ENCODE measurements at places on chromosomes 3 and 15.

DNA sequence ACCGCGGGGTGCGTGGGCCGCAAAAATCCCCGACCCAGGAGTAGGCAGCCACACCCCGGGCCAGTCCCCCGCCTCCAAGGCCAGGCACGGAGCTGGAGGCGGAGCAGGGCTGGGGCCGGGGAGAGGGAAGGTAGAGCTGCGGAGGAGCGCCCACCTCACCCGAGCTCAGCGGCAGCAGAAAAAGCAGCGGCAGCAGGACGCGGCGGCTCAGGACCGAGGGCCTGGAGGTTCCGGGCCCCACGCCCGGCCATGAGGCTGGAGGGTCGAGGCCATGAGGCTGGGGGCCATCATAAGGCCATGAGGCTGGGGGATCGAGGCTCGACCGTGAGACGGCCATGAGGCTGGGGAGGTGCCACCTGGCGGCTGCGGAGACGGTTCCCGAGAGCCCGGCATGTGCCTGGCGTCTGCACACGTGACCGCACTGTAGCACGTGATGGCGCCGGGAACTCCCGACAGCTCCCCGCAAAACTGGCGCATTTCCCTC is 32.9 kb upstream of the PRSS50 start:
- DNase-seq, result no peak

DNA sequence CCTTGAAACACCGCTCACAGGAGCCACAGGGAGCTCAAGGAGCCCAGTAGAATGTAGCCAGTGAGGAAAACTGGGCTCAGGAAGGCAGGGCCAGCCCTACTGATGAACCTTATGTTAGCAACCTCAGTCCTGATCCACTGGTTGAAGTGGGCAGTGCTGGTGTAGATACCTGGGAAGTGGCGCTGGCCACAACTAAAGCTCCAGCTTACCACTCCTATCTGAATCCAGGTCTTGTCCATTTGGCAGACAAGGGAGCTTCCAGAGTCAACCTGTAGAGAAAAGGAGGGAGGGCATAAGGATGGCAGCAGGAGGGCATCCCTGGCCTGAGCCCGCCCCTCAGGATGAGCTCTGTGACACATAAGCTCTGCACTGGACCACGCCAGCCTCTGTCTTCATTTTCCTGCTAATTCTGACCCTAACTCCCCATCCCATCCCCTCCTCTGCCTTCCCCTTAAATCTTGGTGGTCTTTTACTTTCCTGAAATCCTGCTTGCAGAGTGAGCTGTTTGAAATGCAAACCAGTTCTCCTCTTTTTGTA is 2.1 kb upstream of the PRSS50 start:
- no peak for DNase-seq

DNA sequence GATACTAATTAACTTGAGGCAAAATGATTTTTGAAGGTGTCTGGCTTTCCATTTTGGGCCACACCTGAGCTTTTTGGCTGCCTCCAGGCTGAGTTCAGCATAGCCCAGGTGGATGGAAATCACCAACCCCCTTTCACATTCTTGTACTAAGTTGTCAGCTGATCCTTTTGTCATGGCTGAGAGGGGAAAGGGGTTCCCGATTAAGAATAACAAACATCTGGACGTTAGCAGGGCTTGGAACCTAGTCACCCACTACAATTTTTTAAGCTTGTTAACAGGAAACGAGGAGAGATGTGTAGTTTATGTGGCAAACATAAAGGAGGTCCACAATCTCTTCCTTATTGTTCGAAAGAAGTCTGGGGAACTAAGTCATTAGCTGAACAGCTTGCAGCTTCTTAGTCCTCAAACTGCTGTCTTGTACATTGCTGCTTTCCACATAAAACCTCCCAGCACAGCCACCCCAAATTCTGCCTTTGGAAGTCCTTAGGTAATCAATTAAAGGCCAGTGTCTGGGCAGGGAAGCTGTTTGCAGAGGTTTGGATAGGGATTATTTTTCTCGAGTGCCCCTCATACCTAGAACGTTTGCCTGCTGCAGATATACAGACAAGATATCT is 5.0 kb downstream of the NR2F2 start:
- DNase-seq, result peak; percentile 58

GRCh38 chr3:140655678-140656077 is 22.2 kb upstream of the TRIM42 start:
- DNase-seq, result no peak

GRCh38 chr15:62119227-62119864 is 45.7 kb downstream of the C2CD4B start:
- peak; percentile 28 for DNase-seq

DNA sequence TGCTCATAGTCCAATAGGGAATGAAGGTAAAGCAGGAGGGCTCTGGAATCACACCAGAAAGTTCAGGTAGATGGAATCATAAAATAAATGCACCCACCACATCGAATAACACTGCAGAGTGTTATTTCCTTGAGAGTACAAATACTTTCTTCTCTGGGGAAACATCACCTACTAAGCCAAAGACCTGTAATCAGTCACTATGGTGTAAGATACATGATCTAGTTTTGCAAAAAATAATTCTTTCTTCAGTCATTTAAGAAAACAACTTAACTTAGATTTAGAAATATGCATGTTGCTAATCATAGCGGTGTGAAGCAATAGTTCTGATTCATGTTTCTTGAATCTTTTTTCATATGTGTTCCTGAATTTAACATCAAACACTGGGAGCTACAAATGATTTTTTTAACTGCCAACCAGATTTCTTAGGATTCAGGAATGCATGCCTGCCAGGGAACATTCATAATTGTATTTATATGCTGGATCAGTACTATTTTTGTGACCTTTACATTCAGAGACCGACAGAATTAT is 40.2 kb upstream of the MEIS2 start:
- DNase-seq, result no peak

- no peak for DNase-seq
These were observed 72.7 kb upstream of the AKAP13 start for GRCh38 chr15:85307687-85308045.

GRCh38 chr3:79824166-79824565 is 56.4 kb upstream of the ROBO1 start:
- DNase-seq, result no peak

- no peak for DNase-seq
These were observed 144.2 kb downstream of the ANO10 start for GRCh38 chr3:43477600-43477999.

DNA sequence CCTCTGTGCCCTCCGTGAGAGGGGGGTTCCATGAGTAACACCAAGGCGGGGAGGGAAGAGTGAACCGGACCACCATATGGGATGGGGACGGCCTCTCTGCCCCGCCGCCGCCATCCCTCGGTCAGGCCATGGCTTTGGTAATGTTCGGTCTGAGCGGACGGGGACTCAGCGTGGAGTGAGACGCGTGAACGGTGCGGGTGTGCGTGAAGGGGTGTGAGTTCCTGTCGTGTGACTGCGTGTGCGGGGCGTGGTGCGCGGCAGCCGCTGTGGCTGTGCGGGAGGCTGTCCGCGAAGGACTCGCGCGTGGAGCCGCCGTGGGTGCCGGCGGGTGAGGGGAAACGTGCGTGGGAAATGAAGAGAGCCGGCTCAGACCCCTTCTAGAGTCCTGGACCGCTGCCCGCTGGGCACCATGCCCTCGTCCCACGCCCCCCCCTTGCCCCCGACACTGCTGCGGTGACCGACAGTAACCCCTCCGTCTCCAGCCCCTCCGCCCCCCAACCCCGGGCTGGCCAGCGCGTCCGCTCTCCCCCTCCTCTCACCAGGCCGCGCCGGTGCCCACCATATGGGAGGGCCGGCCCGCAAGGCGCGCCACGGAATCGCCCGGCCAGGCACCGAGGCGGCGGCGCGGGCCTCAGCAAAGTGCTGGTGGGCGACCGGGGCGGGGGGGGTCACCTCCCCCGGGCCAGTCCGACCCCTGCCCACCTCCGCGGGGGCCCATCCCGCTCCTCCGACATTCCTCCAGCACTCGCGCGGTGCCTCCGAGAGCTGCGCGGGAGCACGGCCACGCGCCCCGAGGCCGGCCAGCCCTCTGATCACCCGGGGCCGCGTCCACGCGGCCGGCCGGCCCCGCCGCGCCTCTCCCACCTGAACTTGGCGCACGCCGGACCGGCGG is 589 bp downstream of the KLF15 start:
- DNase-seq, result peak; percentile 37

- no peak for DNase-seq
These were observed 141.7 kb downstream of the TIGIT start for GRCh38 chr3:114435386-114436115.

- no peak for DNase-seq
These were observed 1226.4 kb downstream of the NSUN3 start for GRCh38 chr3:95289295-95289694.

- no peak for DNase-seq
These were observed 140.4 kb downstream of the TBL1XR1 start for GRCh38 chr3:177056927-177057326.

DNA sequence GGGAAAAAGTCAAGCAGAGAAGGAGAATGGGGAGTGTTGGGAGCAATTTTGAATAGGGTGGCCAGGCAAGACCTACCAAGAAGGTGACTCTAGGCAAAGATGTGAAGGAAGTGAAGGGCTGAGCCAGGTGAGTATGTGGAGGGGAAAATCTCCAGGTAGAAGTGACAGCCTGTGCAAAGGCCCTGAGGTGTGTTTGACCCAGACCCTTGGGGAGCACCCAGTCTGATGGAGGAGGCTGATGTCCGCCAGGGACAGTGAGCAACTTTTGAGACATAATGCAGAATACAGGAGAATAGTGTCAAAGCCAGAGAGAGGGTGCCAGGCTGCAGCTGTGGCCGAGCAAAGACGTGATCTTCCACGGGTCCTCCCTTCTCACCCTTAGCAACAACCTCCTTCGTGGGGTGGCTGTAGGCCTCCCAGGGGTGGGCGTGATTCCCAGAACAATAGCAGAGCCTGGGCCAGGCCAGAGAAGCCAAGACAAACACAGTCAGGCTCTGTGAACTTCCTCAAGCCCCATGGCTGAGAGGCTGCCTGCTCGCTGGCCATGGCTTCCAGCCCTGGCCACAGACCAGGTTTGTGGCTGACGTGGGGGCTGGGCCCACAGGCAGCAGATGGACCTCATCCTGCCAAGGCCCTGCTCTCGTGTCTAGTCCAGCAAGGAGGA is 58.1 kb downstream of the SLC6A6 start:
- no peak for DNase-seq

DNA sequence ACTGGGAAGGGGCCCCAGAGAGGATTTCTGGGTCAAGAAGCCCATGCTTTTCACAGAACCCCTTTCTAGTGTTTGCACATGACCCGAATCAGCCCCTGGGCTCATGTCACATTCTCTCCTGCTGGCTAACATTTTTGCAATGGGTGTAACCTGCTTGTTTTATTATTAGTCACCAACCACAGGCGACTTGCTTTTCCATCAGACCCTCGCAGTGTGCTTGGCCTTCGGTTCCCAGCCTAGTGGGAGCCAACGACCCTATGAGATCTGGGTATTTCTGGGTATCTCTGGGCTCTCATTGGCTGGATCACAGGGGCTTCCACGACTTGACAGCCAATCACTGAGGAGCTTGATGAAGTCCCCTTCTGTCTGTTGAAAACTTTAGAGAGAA is 11.0 kb upstream of the FBLN2 start:
- DNase-seq, result peak; percentile 8

GRCh38 chr3:186990878-186991308 is 60.6 kb downstream of the ST6GAL1 start:
- peak; percentile 9 for DNase-seq

GRCh38 chr3:72848703-72849081 is 447 bp upstream of the SHQ1 start:
- DNase-seq, result no peak

- DNase-seq, result no peak
These were observed 42.7 kb upstream of the BDH1 start for GRCh38 chr3:197598404-197598980.

GRCh38 chr3:194989241-194989640 is 281.7 kb downstream of the XXYLT1 start:
- DNase-seq, result no peak

DNA sequence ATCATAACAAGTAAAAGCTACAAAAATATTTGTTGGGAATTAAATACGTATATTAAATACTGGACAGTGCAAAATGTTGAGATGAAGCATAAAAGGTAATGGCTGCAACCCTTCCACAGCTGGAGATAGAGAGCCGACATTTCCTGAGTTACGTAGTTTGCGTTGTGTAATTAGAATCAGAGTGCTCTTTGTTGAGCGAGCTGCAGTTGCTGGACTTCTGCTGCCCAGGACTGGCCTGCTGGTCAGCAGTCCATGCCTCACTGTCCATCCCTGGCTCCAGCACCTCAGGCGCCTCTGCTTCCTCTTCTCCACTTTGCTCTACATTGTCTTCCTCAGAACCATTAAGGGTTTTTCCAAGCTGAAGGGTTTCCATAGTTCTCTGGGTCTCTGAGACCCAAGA is 28.4 kb upstream of the SHC4 start:
- no peak for DNase-seq

- no peak for DNase-seq
These were observed 24.1 kb upstream of the CAPN7 start for GRCh38 chr3:15181963-15182362.

DNA sequence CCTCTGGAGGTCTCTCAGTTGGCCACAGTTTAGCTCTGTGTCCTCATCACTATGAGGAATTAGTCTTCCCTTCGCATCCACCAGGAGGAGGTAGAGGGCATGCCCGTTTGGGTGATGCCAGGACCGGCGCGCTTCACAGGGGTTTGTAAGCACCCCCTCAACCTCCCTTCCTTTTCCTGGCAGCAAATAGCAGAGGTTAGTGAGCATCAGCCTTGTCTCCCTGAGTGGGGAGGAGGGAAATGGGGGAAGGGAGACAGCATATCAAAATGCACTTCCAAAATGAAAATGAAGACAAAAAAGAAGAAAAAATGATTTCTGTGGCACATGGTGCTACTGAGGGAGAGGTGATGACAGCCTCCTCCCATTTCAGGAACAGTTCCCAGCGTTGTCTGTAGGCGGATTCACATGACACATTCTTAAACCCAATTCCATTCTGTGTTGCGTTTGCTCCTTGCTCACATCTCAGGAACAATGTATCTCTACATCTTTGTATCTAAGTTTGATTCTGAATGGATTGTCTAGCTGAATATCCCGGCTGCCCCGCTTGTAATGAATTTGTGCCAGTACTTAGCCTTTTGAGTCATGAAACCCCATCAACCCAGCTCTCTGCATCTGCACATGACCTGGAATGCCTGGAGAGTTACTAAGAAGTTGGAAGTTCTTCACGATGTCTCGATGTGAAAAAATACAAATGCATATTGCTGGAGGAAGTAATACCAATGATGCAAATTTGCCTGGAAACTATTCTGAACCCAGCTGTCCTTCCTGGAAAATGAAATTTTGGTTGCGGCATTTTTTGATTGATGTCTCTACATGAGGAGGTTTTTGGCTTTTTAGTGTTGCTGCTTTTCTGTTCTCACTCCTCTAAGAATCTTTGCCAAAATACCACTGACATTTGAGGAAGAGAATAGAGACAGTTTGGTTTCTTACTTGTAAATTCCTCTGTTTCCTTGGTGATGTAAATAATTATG is 45.2 kb downstream of the TYRO3 start:
- DNase-seq, result peak; percentile 76

DNA sequence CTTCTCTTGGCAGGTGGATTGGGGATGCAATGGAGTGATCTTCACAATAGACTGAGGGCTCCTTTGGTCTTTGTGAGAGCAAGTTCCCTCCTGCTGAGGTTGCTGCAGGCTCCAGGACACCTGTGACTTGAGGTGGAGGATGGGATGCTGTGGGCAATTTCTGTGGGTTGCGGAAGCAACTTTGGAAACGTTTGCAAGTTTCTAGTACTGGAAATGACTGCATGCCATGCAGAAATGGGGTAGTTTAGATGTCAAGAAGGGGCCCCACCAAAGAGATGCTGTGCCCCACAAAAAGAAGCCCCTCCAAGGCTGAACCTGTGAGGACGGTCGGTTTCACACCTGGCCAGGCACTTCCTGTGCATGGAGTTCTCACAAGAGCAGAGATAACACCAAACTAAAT is 80.4 kb upstream of the XCR1 start:
- DNase-seq, result no peak
